ENCODE measurements at places on chromosomes 6 and 20. TPM values are rescaled to one million over a fixed set of nuclear protein-coding genes. Genes with fewer than 3 reads are reported as not detected.

DPPA5 gene
- not detected for total RNA-seq

MYO6 gene
- total RNA-seq: 2.5 TPM

DNA sequence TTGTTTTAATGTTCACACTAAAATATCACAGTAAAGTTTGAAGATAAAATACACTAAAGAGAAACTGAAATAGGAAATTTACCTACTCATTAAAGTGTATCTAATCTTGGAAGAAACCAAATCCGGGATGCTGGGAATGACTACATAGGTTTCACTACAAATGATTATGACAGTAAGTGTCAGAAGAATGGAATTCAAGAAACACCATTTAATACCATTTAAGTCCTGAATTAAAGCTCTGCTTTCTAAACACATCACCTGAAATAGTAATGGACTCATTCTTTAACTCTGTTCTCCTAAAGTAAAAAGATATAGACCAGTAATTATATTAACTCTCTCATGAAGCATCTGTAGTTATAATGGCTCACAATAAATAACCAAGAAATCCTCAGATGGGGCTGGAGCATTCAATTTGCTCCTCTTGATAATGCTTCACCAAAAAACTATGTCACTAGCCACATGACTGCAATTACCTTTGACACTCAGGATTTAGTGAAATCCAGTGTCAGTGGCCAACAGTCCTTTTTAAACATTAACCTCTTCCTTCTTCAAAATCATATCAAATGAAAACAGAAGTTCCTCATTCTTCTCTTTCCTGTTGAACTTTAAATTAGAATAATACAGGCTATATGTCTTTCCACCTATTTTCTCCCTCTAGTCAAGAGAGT lies 41.4 kb downstream of the MAP7 start:
- peaks cover 2% of the 10 kb centered on the region for H3K36me3 ChIP-seq
- H3K4me1 ChIP-seq: peaks cover 5% of the 10 kb centered on the region
- H3K27ac ChIP-seq: no peak overlapping the region
- no peak for DNase-seq
- no peaks in the 10 kb centered on the region for H3K27me3 ChIP-seq

COL12A1 gene
- total RNA-seq: 0.08 TPM

DNA sequence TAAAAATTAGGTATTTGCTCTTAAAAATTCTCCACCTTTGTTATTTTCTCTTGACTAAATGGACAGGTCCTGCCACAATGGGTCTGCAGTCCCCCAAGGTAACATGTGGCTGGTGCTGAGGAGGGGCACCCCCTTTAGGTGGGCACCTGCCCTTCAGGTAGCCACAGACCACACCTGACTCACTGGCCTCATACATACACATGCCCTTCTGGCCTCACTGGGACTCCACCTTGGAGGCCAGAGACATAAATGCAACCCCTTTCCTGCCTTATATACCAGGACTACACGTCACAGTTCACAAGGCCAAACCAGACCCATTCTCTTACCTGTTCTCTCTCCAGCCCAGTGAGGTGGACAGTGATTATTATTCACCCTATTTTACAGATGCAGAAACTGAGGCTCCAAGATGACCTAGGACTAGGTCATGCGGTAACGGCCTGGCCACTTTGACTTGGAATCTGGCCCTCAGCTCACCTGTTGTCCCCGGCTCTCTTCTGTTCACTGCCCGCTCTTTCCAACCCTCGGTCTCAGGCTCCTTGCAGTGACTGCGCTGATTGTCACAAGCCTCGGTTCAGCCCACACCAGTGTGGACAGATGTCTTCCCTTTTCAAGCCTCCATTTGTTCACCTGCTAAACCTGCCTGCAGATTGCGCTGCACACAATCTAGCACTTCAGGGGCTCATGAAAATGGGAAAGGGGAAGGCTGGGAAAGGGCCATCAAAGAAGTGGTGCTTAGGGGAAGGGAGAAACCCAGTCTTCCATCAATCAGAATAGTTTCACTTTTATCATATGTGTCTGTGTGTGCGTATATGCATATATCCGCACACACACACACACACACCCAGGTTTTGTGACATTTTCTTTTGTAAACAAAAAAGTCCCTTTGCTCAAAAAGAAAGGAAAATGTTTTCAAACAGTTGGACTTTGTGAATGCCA lies 121.7 kb downstream of the BCAS1 start:
- DNase-seq: no peak
- H3K4me1 ChIP-seq: peaks cover 35% of the 10 kb centered on the region
- peaks cover 2% of the 10 kb centered on the region for H3K36me3 ChIP-seq
- peak overlapping the region; percentile 99 for H3K27ac ChIP-seq
- H3K4me3 ChIP-seq: peak overlapping the region; percentile 93

GRCh38 chr6:64930681-64931080 lies 776.3 kb downstream of the EYS start:
- no peak overlapping the region for H3K27ac ChIP-seq
- no peaks in the 10 kb centered on the region for H3K4me1 ChIP-seq
- no peak overlapping the region for H3K4me3 ChIP-seq
- H3K36me3 ChIP-seq: no peaks in the 10 kb centered on the region
- no peak for DNase-seq
- no peaks in the 10 kb centered on the region for H3K27me3 ChIP-seq

PCK1 gene
- total RNA-seq: not detected

GRCh38 chr20:20454367-20454766 lies 86.5 kb downstream of the INSM1 start:
- no peak overlapping the region for H3K4me3 ChIP-seq
- no peaks in the 10 kb centered on the region for H3K36me3 ChIP-seq
- DNase-seq: no peak
- H3K4me1 ChIP-seq: peaks cover 17% of the 10 kb centered on the region

DNA sequence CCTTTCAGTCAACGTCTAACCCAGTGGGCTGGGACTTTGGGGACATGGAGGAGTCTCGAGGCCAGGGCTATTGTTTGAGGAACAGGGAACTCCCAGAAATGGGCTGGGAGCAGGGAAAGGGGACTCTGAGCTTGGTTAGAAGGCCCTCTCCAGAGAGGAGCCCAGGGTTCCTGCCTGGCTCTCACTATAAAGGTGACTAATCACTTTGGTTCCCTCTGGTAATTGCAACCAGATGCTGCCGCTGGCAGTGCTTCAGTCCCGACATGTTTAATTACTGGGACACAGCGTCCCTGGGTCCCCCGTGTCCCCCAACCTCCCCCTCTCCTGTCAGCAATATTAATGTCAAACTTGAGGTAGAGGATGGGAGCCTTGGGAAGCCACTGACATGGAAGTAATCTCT lies 5.0 kb upstream of the GDF5 start:
- H3K27ac ChIP-seq: no peak overlapping the region
- H3K4me3 ChIP-seq: no peak overlapping the region
- H3K4me1 ChIP-seq: peaks cover 5% of the 10 kb centered on the region
- DNase-seq: no peak
- peaks cover 17% of the 10 kb centered on the region for H3K27me3 ChIP-seq
- peaks cover 6% of the 10 kb centered on the region for H3K36me3 ChIP-seq

GRCh38 chr6:16694781-16695578 lies 66.3 kb downstream of the ATXN1 start:
- no peak for DNase-seq
- H3K4me3 ChIP-seq: no peak overlapping the region
- peak overlapping the region; percentile 14 for H3K27ac ChIP-seq
- no peaks in the 10 kb centered on the region for H3K27me3 ChIP-seq

DNA sequence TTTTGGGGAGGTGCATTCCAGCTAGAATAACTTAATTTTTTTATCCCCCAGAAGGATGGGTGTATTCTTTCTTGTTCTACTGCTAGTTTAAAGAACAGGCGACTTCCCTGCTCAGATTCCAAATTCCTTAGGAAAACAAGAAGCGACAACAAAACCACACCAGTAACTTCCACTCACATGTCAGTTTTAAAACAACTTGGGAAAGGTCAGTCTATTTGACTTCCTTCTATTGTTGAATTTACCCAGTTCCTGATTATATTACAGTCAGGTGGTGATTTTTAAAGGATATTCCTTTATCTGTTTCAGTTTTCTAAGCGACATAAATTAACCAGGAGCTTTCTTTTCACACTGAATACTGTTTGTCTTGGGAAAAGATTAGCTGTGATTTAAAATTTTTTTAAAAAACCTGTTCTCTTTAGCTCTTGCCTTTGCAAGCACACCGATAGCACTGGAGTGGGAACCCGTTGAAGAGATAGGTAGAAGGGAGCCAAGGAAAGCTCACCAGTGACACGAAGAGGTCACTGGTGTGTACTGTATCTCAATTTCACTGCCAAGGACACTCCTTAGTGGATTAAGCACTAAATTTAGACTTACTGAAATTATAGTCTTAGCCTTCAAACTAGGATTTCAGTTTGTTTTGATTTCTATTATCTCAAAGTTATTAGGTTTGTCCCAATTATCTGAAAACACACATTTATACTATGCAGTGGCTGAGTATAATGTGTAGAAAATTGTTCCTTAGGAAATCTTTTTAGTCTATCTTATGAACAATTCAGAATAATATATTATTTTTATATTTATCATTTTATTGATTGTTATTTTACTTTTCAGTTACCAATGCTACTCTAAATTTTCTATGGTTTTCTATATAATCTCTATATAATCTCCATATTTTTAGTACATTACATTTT lies 22.3 kb downstream of the MARCKS start:
- H3K27me3 ChIP-seq: peaks cover 61% of the 10 kb centered on the region
- DNase-seq: no peak
- H3K4me3 ChIP-seq: no peak overlapping the region
- H3K4me1 ChIP-seq: no peaks in the 10 kb centered on the region
- peaks cover 2% of the 10 kb centered on the region for H3K36me3 ChIP-seq

GRCh38 chr6:159578629-159579028 lies 114.4 kb downstream of the SOD2 start:
- peaks cover 27% of the 10 kb centered on the region for H3K27me3 ChIP-seq
- no peaks in the 10 kb centered on the region for H3K4me1 ChIP-seq

DNA sequence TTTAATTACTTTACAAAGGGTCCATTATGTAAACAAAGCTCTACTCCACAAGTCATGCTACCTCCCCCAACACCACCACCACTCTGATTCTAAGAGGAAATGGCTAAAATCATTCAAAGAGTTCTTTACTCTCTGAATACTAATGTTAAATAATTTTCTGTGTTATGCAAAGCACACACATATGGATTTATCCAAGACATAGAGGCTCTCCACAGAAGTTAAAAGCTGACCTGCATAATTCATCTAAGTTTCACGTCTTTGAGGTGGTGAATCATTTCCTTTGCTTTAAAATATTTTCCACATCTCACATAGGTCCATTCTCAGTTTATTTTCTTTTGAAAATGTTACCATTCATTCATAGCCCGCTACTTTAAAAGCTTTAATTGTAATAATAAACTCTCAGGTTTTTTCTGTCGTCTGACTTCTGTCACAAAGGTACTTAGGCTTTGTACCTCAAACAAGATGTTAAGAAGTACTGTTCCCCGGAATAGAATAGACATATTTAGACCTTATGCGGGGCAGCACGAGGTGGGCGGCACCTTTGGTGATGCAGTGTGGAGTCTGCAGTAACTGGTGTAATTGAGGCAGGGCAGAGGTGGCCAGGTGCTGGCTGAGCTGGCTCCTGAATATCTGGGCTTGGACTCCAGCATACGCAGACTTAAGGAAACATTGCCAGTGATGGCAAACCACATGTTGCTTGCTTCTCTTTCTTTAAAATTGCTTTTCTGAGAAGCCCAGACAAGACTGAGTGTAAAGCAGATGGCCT lies 55.8 kb downstream of the KIF6 start:
- H3K4me3 ChIP-seq: no peak overlapping the region
- H3K4me1 ChIP-seq: no peaks in the 10 kb centered on the region
- no peaks in the 10 kb centered on the region for H3K36me3 ChIP-seq
- H3K27me3 ChIP-seq: peaks cover 10% of the 10 kb centered on the region
- DNase-seq: no peak

- peaks cover 23% of the 10 kb centered on the region for H3K4me1 ChIP-seq
- H3K4me3 ChIP-seq: no peak overlapping the region
- H3K27ac ChIP-seq: no peak overlapping the region
- H3K27me3 ChIP-seq: no peaks in the 10 kb centered on the region
- no peak for DNase-seq
- H3K36me3 ChIP-seq: peaks cover 4% of the 10 kb centered on the region
These were observed 82.9 kb downstream of the RPP40 start for GRCh38 chr6:4920914-4921410.
